ENCODE measurements at places on chromosomes 11 and 22. TPM values are rescaled to one million over a fixed set of nuclear protein-coding genes. Genes with fewer than 3 reads are reported as not detected.
A peak's percentile ranks its signal among the peaks of the same experiment; 100 is the strongest.

Gene TRIM51
- not detected for total RNA-seq

Gene KCNK4
- 0.22 TPM for total RNA-seq

GRCh38 chr11:129426038-129426437 lies 50.4 kb downstream of the BARX2 start:
- no peak for DNase-seq

- DNase-seq = no peak
Observed at GRCh38 chr22:40084246-40084645, 89.5 kb downstream of the FAM83F start.

Gene GLB1L2
- 0.34 TPM for total RNA-seq

Gene OR9G4
- total RNA-seq = not detected

Gene LAYN
- 12.9 TPM for total RNA-seq

Gene PIK3C2A
- total RNA-seq = 60.4 TPM

Gene ARAP1
- 67.4 TPM for total RNA-seq

Gene ACRV1
- not detected for total RNA-seq

GRCh38 chr22:42324990-42325710 lies 54.7 kb upstream of the TCF20 start:
- DNase-seq = no peak

DNA sequence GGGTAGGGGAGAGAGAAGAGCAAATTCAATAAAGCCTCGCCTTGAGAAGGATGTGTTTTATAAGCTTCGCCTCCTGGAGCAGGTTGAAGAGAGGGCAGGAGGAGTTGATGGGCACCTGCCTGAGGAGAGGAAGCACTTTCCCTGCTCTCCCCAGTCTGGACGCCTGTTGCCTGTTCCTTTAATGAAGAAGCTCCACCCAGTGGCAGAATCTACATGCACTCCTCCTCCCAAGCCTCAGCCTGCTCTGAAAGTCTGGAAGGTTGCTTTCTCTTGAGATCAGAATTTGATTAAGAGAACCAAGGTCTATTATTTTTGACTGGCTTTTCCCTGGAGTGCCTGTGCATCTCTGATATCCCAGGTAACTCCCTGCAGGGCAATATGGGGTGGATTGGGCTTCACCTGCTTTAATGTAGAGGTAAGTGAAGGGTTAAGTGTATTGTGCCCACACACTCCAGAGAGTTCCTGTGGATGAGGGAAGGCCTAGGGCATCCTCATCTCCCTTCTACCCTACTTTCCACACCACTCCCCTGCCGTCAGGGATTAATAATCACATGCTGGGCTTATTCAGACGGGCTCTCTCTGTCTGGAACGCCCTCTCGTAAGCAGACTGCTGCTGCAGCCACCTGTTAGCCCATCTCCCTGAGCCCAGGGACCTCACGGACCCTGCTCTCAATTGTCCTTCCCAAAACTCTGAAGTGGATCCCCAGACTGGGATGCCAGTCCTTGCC lies 22.3 kb downstream of the NTM start:
- no peak for DNase-seq

GRCh38 chr22:32684822-32685187 lies 116.7 kb upstream of the TIMP3 start:
- no peak for DNase-seq

Gene PDGFD
- total RNA-seq = 0.45 TPM

GRCh38 chr11:38562562-38562961 lies 1964.5 kb upstream of the RAG2 start:
- DNase-seq = no peak

GRCh38 chr11:85313741-85314140 lies 313.4 kb downstream of the DLG2 start:
- no peak for DNase-seq

DNA sequence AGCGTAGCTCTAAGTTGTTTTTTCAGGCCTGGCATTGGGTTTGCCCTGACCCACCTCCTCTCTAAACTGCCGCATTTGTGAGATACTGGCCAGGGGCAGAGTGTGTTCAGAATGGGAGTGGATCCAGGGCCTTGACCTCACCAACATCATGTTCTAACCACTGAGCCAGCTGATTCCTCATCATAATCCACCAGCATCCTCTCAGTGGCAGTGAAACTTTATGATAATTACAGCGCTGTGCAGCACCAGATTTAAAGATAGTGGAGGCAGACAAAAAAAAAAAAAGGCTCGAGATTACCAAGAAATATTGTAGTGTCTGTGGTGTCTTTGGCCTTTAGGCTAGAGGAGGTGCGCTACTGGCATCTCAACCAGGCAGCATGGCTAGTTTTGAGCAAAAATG lies 53.0 kb downstream of the KREMEN1 start:
- DNase-seq = no peak

Gene NAT10
- total RNA-seq = 24.6 TPM

Gene SESN3
- total RNA-seq = 104 TPM

Gene UPK2
- 0.63 TPM for total RNA-seq

Gene MUC15
- total RNA-seq = not detected

- no peak for DNase-seq
Observed at GRCh38 chr22:32354360-32355351, 3.0 kb upstream of the RFPL3 start.

DNA sequence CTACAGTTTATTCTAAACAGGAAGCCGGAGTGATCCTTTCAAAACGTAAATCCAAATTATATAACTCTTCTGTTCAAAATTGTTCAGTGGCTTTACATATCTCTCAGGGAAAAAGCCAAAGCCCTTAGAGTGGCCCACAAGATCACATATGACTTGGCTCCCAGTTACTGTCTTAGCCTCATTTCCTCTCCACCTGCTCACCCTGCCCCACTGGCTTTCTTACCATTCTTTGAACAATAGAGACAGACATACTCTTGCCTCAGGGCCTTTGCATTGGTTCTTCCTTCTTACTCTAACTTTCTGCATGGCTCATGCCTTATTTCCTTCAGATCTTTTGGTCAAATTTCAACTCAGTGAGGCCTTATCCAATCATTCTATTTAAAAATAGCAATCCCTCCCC lies 52.1 kb downstream of the STIM1 start:
- DNase-seq = no peak

GRCh38 chr11:11366793-11367192 lies 13.7 kb upstream of the CSNK2A3 start:
- DNase-seq = no peak

DNA sequence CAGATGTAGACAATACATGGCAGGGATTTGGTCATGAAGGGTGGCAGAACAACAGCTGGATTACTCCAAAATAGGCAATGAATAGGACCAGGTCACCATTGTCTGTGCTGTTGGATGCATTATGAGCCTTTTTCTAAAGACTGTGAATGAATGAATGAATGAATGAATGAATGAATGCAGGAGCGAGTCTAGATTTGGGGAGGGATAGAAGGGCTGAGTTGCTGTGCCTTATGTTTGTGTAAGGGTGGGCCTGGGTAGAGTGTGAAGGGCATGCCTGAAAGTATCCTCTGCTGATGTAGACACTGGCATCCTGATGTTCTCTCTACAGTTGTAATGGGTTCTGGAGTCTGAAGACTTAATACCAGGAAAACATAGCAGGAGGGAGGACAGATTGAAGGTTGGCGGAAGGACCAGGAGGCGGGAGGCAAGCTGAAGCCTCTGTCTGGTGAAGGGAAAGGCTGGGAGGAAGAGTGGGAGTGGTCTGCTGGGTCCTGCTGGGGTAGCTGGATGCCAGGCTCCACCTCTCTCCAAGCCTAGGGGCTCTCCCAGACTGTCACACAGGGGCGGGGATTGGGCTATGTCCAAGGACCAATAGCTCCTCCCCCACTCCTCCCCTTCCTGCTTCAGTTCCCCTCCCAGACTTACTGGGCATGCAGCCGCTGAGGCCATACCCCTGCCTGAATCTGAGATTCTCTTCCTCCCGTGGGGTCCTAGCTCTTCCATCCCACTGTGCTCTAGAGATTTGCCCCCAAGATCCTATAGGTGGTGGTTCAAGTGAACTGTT lies 4.8 kb downstream of the TRIM3 start:
- DNase-seq = peak; percentile 92

DNA sequence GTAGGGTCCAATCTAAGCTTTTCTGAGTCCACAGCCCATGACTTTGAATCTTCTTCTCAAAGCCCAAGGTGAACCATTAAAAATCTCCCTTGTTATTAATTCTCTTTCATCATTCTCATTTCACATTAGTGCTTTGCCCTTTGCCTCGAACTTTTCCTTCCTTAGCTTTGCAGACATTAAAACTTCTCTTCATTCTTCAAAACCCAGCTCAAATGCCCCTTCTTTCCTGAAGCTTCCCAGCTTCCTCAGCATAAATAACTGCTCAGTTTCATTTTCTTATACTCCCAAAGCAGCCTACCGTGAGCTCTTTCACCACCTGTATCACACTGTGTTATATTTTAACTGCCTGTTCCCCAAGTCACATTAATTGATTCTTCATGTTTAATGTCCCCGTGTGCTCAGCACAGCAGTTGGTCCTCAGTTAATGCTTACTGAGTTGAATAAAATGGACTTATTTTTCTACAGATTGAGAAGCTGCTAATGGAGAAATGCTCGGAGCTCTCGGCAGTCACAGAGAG lies 62.0 kb downstream of the INSC start:
- no peak for DNase-seq

Gene MRGPRX4
- total RNA-seq = not detected

DNA sequence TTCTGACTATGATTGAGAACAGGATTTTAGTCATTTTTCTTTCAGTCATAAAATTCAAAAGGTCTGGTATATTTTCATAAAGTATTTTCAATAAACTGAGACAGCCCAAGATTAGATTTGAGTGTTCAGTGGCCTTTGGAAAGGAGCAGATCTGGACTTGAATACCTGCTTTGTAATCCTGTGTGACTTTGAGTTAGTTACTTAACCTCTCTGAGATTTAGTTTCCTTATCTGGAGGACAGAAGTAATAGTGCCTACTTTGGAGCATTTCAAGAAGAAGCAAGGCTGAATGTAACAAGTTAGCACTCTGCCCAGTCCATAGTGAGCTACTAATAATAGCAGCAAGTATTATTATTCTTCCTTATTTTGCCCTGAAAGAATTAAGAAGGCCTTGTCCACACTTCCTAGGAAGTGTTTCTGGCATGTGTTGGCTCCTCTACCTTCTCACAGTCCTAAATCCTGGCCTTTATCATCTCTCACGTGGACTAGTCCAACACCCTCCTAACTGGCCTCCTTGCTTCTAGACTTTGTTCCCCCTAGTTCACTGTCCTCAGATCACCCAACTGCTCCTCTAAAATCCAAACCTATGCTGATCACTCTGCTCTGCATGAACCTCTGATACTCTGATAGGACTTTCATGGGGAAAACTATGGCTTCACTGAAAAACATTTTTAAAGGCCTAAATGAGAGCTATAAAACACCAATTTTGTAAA lies 115.8 kb downstream of the PLEKHA7 start:
- no peak for DNase-seq

GRCh38 chr11:66101066-66101464 lies 31.0 kb downstream of the PACS1 start:
- DNase-seq = no peak

- DNase-seq = no peak
Observed at GRCh38 chr11:11312738-11313137, 40.3 kb downstream of the CSNK2A3 start.

Gene OR5D16
- not detected for total RNA-seq

- DNase-seq = no peak
Observed at GRCh38 chr11:57214098-57214417, 23.0 kb downstream of the APLNR start.

Gene NLRP14
- not detected for total RNA-seq

DNA sequence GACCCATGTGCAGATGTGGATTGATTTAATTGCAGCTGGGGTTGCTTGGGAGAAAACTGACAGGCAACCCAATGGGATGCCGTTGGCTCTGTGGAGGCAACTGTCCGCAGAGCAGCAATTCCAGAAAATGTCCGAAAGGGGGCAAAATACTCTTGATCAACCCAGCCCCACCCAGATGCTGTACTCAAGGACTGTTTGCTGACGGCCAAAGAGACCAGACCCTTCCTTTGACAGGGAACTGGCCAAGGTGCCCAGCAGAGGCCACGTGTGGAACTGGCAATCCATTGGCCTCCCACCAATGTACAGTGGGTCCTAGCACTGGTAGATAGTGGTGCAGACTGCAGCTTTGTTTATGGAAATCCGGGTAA lies 29.7 kb upstream of the KCNA4 start:
- no peak for DNase-seq

- no peak for DNase-seq
Observed at GRCh38 chr22:29693671-29694070, 26.1 kb upstream of the CABP7 start.

Gene CBY1
- 44.5 TPM for total RNA-seq

GRCh38 chr11:115656669-115657068 lies 152.5 kb upstream of the CADM1 start:
- no peak for DNase-seq

- peak; percentile 95 for DNase-seq
Observed at GRCh38 chr22:50526834-50527801, 1.7 kb upstream of the SCO2 start.

Gene ZNF280B
- 4.7 TPM for total RNA-seq

Data from chondrocyte (in vitro differentiated cells).